Right renal cortex interstitium (tissue), 3 donors: ENCODE measurements at places on chromosomes 7 and 10. TPM values are rescaled to one million over a fixed set of nuclear protein-coding genes. Genes with fewer than 3 reads are reported as not detected.

Gene GIMAP6
- polyA plus RNA-seq, result 18.1 TPM

Gene CLCN1
- 0.10 TPM for polyA plus RNA-seq

Gene CTAGE8
- polyA plus RNA-seq, result 7.7 TPM

Gene ASAH2
- 1.6 TPM for polyA plus RNA-seq

Gene SLC26A5
- polyA plus RNA-seq, result 0.10 TPM

Gene C10orf143
- 6.8 TPM for polyA plus RNA-seq

Gene ZNF33B
- polyA plus RNA-seq, result 49.6 TPM

Gene DRGX
- not detected for polyA plus RNA-seq

DNA sequence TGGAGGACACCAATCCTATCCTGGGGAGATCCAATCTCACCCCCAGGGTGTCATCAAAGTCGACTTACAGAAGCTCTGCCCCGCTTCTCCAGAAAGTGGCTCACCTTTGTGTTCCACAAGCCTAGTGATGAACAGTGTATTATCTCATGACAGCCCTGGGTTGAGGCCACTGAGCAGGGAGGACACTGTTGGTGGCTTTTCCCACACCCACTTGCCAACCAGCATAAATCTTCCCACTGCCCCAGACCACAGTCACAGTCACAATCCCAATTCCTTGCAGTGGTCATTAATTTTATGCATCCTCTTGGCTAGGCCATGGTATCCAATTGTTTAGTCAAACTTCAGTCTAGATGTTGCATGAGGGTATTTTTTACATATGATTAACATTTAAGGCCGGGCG is 18.4 kb downstream of the TNS3 start:
- DNase-seq, result no peak

DNA sequence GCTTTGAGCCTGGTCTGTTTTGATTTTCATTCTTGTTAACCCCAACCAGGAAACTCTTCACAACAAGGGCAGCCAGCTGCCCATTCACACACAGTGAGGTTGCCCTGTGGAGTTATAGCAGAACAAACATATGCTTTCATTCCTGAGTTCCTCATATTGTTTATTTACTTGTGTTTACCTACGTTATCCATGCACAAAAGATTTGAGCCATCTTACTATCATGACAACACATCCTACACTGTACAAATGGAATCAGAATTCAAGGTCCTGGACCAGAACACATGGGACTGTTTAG is 21.7 kb upstream of the BMPER start:
- DNase-seq, result no peak

DNA sequence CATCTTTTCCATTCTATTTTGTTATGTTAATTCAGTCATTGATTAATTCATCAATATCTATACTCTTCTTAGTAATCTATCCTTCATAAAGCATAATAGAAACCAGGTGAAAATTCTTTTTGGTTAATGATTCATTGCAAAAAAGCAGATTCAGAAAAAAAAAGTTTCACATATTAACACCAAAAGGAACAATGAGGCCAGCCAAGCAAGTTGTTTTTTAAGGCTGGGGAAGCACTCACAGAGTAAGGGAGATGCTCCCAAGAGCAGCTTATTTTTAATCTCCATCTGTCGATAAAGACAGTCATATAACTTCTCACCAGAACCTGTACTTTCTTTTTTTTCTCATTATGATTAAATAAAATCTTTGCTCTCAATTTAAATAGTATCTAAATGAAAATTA is 95.8 kb downstream of the CACNA2D1 start:
- DNase-seq, result no peak

DNA sequence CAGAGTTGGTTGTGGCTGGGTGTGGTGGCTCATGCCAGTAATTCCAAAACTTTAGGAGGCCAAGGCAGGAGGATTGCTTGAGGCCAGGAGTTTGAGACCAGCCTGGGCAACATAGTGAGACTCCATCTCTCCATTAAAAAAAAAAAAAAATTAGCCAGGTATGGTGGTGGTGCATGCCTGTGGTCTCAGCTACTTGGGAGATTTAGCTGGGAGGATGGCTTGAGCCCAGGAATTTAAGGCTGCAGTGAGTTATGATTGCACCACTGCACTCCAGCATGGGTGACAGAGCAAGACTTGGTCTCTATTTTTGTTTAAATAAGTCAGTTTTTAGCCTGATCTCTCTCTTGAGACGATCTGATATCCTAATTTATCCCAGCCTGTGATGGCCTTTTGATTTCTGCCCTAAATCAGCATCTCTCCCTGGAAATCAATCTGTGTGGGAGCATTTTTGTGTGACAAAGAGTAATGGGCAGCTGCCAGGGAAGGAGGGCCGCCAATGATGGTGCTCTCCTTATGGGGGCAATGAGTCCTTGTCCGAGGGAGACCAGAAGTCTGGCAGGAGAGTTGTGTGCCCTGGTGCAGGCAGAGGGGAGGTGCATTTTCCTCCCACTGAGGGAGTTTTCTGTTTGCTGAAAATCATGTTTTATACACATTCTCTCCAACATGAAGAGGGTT is 111.0 kb downstream of the NRP1 start:
- DNase-seq, result peak; percentile 69

GRCh38 chr10:53395449-53395848 is 622.9 kb upstream of the MBL2 start:
- DNase-seq, result no peak

- DNase-seq, result no peak
Observed at GRCh38 chr7:158447506-158448171, 140.0 kb downstream of the PTPRN2 start.

DNA sequence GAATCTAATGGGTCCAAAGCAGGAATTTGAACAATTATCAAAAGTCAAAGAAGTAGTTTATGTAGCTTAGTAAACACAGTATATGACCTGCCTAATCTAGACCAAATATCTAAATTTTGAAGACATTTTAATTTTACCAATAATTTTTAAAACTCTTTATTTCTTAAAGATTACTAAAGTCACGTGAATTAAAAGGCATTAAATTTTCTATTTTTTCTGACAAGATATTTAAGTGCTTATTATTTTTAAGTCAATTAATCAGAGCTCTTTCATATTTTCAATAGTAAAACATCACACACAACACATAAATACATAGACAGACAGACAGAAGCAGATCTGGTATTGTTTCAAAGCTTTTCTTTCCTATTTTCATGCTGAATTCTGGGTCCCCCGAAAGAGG is 89.5 kb downstream of the ZNF467 start:
- DNase-seq, result no peak

DNA sequence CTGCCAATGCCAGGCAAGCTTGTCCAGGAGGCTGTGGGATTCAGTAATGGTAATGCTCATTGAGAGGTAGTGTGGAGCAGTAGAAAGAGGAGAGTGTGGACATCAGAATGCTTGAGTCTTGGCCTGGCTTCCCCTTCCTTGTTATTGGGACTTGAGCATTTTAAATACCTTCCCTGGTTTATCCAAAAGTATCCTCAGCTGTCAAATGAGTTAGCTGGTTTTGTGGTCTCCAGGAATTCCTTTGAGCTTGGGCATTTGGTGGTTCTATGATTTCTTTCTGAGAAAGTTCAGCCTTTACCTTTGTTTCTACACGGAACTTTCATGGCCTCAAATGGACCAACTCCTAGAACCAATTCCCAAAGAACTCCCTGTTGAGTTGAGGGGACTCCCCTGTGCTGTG is 264.3 kb downstream of the PTEN start:
- DNase-seq, result no peak
